Breast epithelium (tissue), 4 donors: ENCODE measurements at places on chromosomes 2 and 18. TPM values are rescaled to one million over a fixed set of nuclear protein-coding genes. Genes with fewer than 3 reads are reported as not detected.
A peak's percentile ranks its signal among the peaks of the same experiment; 100 is the strongest.

- no peaks in the 10 kb centered on the region for H3K36me3 ChIP-seq
- no peaks in the 10 kb centered on the region for H3K27me3 ChIP-seq
- no peak overlapping the region for H3K27ac ChIP-seq
- DNase-seq = no peak
- H3K4me1 ChIP-seq = no peaks in the 10 kb centered on the region
Measured at GRCh38 chr2:18749912-18750526, 160.7 kb upstream of the NT5C1B start.

DNA sequence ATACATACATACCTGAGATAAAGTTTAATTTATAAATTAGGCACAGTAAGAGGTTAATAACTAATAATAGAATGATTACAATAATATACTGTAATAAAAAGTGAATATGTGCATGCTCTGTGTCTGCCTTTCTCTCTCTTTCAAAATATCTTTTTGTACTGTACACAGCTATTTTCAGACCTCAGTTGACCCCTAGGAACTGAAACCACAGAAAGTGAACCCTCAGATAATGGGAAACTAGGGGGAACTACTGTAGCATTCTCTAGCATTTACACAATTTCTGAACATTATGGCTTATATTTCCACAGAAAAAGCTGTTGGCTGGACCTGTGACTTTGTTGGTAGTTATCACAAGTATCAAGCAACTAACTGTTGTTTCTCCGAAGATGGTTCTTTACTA, 25.9 kb downstream of the WDR75 start:
- H3K4me1 ChIP-seq = no peaks in the 10 kb centered on the region
- no peak overlapping the region for H3K27ac ChIP-seq
- peaks cover 12% of the 10 kb centered on the region for H3K36me3 ChIP-seq
- DNase-seq = no peak
- H3K4me3 ChIP-seq = no peak overlapping the region

DNA sequence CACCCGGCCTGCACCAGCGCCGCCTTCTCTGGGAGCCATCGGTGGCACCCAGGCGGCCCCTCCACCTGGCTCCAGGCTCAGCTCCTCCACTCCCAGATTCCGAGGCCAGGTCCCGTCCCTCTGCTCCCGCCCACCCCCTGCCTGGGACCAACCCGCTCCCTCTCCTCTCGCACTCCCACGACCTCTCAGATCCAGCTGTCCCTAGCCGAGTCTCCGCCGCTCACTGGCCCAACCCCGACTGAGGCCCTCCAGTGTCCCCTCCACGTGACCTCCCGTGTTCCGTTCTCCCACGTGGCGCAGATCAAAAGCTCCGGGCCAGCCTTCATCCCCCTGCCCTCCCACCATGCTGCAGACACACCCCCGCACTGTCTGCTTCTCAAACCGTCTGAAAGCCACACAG, 14.4 kb upstream of the SALL3 start:
- no peak overlapping the region for H3K4me3 ChIP-seq
- H3K4me1 ChIP-seq = no peaks in the 10 kb centered on the region
- H3K36me3 ChIP-seq = no peaks in the 10 kb centered on the region
- no peak for DNase-seq
- H3K27ac ChIP-seq = no peak overlapping the region

- H3K4me3 ChIP-seq = no peak overlapping the region
- H3K36me3 ChIP-seq = no peaks in the 10 kb centered on the region
- peaks cover 4% of the 10 kb centered on the region for H3K4me1 ChIP-seq
- DNase-seq = no peak
- H3K27ac ChIP-seq = no peak overlapping the region
- peaks cover 7% of the 10 kb centered on the region for H3K27me3 ChIP-seq
Measured at GRCh38 chr2:109126501-109126860, 2.5 kb upstream of the SH3RF3 start.

- DNase-seq = no peak
- no peaks in the 10 kb centered on the region for H3K27me3 ChIP-seq
- no peaks in the 10 kb centered on the region for H3K4me1 ChIP-seq
Measured at GRCh38 chr2:160813506-160813858, 319.9 kb upstream of the RBMS1 start.

DNA sequence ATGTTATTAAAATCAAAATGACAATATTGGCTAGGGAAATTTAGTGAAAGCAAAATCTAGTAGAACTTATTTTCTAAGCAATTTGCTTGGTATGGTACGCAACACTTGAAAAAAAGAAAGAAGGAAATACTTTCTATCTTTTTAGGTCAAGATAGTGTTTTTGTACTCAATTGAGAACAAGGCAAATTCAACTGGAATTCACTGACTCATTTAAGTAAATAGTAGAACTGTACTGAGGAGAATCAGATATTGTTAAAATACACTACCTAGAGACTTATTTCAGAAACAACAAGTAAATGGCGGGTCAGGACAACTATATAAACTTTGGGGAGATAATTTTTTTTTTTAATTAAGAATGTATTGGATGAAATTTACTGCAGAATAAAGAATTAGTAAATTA, 18.9 kb downstream of the ZRANB3 start:
- no peaks in the 10 kb centered on the region for H3K36me3 ChIP-seq
- H3K4me3 ChIP-seq = no peak overlapping the region
- no peaks in the 10 kb centered on the region for H3K27me3 ChIP-seq

DNA sequence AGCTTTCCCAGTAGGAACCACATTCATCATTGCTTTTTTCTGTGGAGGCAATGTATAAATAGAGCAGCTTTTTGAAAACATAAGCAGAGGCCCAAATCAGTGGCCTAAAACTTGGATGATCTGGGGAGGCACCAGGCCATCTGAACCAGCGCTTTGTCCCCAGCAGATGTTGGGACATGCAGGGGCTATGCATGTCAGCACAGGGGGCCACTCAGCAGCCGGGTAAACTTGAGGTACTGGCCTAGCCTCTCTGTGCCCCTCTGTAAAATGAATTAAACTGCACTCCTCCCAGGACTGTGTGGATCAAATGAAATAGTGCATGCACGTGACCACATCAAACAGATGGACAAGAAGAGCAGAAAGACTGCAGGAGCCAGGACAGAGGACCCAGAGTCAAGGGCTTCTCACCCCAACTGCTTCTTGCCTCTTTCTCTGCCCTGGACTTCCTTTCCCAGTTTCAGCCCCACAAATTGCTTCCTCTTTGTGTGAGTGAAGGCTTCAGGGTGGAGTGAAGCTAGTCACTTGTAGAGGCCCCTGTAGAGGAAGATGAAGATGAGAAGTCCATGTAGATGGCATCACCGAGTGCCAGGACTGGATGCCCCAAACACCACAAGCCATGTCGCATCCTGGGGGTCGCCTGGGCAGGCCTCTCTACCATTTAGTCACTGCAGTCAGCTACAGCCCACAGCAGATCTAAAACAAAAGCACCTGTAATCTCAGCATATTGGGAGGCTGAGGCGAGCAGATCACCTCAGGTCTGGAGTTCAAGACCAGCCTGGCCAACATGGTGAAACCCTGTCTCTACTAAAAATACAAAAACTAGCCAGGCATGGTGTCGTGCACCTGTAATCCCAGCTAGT, 53.2 kb downstream of the IMPA2 start:
- H3K36me3 ChIP-seq = no peaks in the 10 kb centered on the region
- no peak overlapping the region for H3K4me3 ChIP-seq
- no peak overlapping the region for H3K27ac ChIP-seq
- DNase-seq = no peak
- no peaks in the 10 kb centered on the region for H3K27me3 ChIP-seq

GRCh38 chr2:47645246-47645645, 137.7 kb upstream of the MSH6 start:
- no peaks in the 10 kb centered on the region for H3K4me1 ChIP-seq
- no peak overlapping the region for H3K4me3 ChIP-seq
- no peak for DNase-seq

DNA sequence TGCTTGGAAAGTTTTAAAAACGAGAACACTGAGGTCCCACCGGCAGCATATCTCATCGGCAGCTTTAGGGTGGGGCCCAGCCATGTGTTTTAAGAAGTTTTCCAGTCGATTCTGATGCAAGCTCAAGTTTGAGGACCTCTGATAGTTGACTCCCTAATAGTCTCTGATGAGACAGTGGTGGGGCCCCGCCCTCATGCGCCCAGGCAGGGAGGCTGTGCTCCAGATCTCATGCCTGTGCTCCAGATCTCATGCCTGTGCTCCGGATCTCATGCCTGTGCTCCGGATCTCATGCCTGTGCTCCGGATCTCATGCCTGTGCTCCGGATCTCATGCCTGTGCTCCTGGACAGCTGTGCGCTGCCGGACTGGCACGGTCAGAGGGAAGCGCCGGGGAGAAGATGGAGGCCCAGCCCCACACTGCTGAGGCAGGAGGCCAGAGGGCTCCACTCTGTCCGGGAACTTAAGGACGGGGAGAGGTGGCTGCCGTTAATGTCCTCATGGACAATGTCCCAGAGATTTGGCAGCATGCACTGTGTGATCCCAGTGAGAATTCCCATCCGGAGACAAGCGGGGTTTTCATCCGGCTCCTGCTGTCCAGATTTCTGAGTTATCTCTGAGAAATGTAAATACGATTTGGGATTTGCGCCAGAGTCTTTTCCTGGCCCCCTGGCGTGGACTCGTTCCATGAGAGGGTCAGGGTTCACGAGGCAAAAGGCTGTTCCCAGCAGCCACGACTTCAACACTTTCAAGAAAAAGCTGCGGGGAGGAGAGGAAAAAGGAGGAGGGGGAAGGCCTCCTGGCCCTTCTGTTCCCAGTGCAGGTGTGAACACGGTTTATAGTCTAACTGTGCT, 9.4 kb upstream of the COLEC11 start:
- peak overlapping the region; percentile 25 for H3K27ac ChIP-seq
- peaks cover under 1% of the 10 kb centered on the region for H3K36me3 ChIP-seq
- H3K27me3 ChIP-seq = no peaks in the 10 kb centered on the region
- no peak for DNase-seq
- H3K4me3 ChIP-seq = no peak overlapping the region

DNA sequence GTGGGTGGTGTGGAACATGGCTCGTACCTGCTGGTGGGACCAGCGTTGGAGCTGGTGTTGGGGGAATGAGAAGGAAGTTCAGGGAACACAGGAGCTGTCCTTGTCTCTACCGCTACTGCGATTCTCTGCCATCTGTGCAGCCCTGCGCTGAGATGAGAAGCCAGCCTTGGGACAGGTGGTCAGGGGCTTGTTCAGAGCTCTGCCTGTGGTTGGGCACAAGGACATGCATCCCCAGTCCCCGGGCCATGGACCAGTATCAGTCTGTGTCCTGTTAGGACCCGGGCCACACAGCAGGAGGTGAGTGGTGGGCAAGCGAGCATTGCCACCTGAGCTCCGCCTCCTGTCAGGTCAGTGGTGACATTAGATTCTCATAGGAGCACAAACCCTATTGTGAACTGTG, 164.4 kb downstream of the TSN start:
- DNase-seq = no peak
- H3K27me3 ChIP-seq = no peaks in the 10 kb centered on the region
- no peaks in the 10 kb centered on the region for H3K36me3 ChIP-seq
- H3K4me1 ChIP-seq = no peaks in the 10 kb centered on the region
- H3K4me3 ChIP-seq = no peak overlapping the region

- DNase-seq = peak; percentile 48
- H3K4me3 ChIP-seq = no peak overlapping the region
- no peaks in the 10 kb centered on the region for H3K4me1 ChIP-seq
- peak overlapping the region; percentile 78 for H3K27ac ChIP-seq
Measured at GRCh38 chr2:55168221-55169154, 63.6 kb downstream of the CLHC1 start.

GRCh38 chr2:241354668-241355658, 1.1 kb upstream of the FARP2 start:
- H3K4me1 ChIP-seq = no peaks in the 10 kb centered on the region
- H3K4me3 ChIP-seq = no peak overlapping the region
- H3K36me3 ChIP-seq = no peaks in the 10 kb centered on the region
- DNase-seq = peak; percentile 85
- peak overlapping the region; percentile 75 for H3K27ac ChIP-seq

- no peak overlapping the region for H3K27ac ChIP-seq
- H3K36me3 ChIP-seq = no peaks in the 10 kb centered on the region
- H3K27me3 ChIP-seq = no peaks in the 10 kb centered on the region
- no peak overlapping the region for H3K4me3 ChIP-seq
- H3K4me1 ChIP-seq = no peaks in the 10 kb centered on the region
Measured at GRCh38 chr2:160337728-160338127, 137.7 kb upstream of the ITGB6 start.

Gene TFPI
- 90.1 TPM for total RNA-seq

Gene FKBP1B
- 11.0 TPM for total RNA-seq

Gene CFAP53
- 1.6 TPM for total RNA-seq

Gene AMER3
- total RNA-seq = not detected
